ENCODE measurements at places on chromosomes 3 and 15.
A peak's percentile ranks its signal among the peaks of the same experiment; 100 is the strongest.

DNA sequence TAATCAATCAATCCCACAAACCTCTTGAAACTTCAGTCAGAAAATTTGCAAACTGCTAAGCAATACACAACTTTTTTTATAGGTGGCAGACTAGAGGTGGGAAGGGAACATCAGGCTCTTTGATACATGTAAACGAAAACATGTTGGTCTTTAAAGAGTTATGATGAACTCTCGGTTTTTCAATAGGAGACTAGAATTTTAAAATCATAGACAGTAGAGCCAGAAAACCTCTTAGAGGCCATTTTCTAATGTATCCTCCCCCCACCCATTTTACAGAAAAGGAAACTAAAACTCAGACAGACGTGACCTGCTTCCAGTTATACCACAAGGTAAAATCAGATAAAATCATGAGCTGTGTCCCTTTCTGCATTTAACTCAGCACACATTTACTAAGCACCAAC is 179.1 kb upstream of the LPP start:
- no peak for DNase-seq

- DNase-seq: no peak
Observed at GRCh38 chr15:45993072-45993471, 358.2 kb downstream of the SQOR start.

DNA sequence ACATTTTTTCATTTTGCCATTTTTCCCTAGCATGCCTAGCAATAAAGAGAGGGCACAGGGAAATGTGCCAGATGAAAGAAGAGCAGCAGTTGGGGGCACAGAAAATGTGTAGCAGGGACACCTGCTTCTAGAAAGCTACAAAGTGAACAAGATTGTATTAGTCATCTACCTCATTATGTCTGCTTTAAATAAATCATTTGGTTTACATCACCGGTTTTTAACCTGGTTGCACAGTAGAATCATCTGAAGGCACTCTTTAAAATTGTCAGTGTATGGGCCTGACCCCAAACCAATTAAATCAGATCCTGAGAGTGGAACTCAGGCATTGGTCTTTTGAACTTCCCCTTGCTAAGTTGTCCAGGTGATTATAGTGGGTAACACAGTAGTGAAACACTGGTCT is 73.8 kb downstream of the ZBBX start:
- no peak for DNase-seq

- no peak for DNase-seq
Observed at GRCh38 chr3:193530231-193531165, 24.2 kb downstream of the ATP13A4 start.

DNA sequence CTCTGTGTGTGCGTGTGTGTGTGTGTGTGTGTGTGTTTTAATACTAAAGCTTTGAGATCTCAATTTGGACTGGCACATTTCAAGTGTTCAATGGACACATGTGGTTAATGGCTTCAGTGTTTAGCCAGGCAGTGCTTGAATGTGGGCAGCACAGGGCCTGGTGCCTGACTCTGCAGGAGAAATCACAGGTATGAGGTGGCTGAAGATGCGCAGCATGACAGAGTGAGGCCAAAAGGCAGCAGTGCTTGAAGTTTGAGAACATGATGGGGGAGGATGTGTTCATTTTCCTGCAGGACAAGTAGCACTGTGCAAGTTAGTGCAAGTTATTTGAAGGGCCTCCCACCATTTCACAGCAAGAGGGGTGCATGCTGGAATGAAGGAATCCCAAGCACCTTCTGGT is 620.5 kb upstream of the TBL1XR1 start:
- no peak for DNase-seq

DNA sequence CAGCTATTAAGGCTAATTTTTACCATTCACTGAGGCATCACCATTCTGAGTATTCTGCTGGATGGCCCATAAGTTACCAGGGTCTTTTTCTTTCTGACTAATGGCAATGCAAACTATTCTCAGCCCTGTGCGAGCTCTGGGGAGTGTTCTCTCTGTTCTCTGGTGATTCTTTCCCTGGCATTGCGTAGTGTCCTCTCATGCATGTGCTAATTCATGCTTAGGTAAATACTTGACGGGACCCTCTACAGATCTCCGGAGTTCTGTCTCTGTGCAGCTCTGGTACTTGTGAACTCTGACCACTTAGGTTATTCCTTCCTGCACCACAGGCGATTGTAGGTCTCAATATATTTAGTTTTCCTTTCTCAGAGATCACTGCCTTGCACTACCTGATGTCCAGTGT is 34.8 kb downstream of the UBE2E1 start:
- DNase-seq: no peak

GRCh38 chr3:108605491-108605890 is 16.0 kb downstream of the DZIP3 start:
- DNase-seq: no peak

DNA sequence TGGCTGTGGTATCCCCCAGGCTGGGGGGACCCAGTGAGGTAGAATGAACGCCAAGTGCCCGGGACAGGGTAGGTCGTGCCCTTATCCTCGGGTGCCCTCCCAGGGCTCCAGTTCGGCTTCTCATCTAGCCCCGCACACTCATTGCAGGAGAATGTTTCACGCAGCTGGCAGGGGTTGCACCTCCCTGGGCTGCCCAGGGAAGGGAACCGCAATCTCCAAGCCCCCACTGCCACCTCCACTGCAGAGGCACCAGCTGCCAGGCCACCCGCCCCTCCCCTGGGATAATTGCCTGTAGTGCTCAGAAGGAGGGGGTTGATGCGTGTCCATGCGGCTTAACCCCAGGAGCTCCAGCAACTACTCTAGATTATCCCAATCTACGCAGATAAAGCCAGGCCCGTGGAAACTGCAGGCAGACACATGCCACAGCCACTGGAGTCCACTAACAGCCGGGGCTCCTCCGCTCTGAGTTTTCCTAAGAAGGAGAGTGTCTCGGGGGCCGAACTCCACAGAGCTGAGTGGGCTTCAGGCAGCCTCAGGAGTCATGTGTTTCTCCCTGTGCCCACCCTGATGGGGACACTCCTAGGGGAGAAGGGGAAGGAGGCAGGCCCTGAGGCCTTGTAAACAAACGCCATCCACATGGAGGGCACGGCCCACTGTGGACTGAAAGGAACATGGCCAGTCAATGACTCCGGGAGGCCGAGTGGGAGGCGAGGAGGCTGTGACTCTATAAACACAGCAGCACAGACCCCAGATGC is 137.2 kb upstream of the IQSEC1 start:
- no peak for DNase-seq

DNA sequence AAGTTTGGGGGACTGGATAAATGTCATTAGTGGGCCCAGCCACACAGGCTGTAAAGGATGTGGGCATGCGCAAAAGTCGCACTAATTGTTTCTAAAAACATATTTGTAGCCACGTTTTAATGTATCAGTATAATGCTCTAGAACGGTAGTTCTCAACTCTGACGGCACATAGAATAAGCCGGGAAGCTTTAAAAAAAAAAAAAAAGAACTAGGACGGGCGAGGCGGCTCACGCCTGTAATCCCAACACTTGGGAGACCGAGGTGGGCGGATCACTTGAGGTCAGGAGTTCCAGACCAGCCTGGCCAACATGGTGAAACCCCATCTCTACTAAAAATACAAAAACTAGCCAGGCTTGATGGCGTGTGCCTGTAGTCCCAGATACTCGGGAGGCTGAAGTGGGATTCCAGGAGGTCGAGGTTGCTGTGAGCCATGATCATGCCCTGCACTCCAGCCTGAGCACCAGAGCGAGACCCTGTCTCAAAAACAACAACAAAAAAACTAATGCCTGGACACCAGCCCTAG is 618 bp upstream of the MON1A start:
- no peak for DNase-seq

GRCh38 chr15:51110171-51110570 is 15.5 kb upstream of the TNFAIP8L3 start:
- no peak for DNase-seq

- DNase-seq: no peak
Observed at GRCh38 chr15:63264688-63265293, 12.6 kb upstream of the APH1B start.

DNA sequence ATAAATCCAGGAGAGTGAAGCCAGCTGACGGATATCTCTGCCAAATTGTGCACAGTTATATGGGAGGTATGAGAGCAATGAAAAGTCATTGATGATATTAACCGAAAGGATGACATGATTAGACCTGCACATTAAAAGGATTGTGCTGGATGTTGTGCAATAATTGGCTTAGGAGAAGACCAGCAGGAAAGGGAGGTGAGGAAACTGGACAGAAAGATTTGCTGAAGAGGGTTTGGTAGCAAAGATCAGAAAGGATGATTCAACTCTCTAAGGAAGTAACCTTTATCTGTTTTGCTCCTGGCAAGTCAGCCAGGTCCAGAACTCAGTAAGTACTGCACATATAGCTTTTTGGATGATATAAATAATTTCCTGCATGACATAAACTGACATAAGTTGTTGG is 704.7 kb downstream of the GRM7 start:
- DNase-seq: no peak

GRCh38 chr3:134799393-134799792 is 4.3 kb downstream of the EPHB1 start:
- peak; percentile 41 for DNase-seq

DNA sequence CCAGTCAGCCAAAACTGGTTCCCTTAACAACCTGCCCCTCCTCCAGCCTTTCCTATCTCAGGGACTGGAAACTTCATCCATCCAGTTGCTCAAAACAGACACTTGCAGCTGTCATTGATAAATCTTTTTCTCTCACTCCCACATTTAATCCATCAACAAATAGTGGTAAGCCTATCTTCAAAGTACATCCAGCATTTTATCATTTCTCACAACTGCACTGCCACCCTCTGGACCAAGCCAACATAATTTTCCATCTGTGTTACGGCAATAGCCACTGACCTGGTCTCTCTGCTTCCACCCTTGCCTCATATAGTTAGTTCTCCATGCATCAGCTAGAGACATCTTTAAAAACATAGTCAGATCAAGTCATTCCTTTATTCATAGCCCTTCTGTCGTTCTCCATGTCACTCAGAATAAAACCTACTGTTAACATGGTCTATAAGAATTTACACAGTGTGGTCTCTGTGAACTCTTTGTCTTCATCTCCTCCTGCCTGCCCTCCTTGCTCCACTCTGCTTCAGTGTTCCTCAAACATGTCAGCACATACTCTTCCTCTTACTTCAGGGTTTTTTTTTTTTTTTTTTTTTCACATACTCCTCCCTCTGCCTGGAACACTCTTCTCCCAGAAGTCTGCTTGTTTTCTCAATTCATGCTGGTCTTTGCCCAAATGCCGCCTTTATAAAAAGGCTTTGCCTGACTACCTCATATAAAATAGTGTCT is 102.5 kb upstream of the COL6A5 start:
- DNase-seq: no peak

- peak; percentile 16 for DNase-seq
Observed at GRCh38 chr3:123194552-123194951, 7.2 kb upstream of the SEC22A start.

All from fibroblast of skin of back (primary cell).